Osteocyte (in vitro differentiated cells): ENCODE measurements at places on chromosomes 12 and 14. TPM values are rescaled to one million over a fixed set of nuclear protein-coding genes. Genes with fewer than 3 reads are reported as not detected.

GRCh38 chr12:29200586-29200985, 51.5 kb downstream of the FAR2 start:
- DNase-seq, result no peak

- DNase-seq, result no peak
Observed at GRCh38 chr12:66799551-66799950, 120.7 kb upstream of the GRIP1 start.

- DNase-seq, result no peak
Observed at GRCh38 chr14:92173668-92174067, 51.9 kb downstream of the CPSF2 start.

- no peak for DNase-seq
Observed at GRCh38 chr14:75167325-75167724, 9.1 kb downstream of the TMED10 start.

GRCh38 chr14:29453045-29453444, 474.6 kb downstream of the PRKD1 start:
- no peak for DNase-seq

- DNase-seq, result no peak
Observed at GRCh38 chr14:24880689-24881088, 169.3 kb downstream of the STXBP6 start.

DNA sequence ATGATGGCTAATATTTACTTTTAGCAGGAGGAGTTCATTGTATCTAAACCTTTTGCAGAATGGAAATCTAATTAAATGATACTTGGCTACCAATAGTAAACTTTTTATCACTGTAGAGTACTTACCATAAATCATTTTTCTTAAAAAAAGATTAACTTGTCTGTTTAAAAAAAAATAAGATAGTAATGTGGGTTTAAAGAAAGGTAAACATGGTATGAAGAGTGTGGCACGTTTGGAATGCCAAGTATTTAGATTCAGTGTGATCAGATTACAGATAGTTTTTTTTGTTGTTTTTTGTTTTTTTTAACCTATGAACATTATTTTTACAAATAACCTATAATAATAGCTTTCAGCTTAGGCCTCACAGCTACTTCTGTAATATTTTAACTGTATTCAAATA, 25.8 kb downstream of the KTN1 start:
- DNase-seq, result no peak

Gene RNASE8
- not detected in 2 replicates for total RNA-seq

DNA sequence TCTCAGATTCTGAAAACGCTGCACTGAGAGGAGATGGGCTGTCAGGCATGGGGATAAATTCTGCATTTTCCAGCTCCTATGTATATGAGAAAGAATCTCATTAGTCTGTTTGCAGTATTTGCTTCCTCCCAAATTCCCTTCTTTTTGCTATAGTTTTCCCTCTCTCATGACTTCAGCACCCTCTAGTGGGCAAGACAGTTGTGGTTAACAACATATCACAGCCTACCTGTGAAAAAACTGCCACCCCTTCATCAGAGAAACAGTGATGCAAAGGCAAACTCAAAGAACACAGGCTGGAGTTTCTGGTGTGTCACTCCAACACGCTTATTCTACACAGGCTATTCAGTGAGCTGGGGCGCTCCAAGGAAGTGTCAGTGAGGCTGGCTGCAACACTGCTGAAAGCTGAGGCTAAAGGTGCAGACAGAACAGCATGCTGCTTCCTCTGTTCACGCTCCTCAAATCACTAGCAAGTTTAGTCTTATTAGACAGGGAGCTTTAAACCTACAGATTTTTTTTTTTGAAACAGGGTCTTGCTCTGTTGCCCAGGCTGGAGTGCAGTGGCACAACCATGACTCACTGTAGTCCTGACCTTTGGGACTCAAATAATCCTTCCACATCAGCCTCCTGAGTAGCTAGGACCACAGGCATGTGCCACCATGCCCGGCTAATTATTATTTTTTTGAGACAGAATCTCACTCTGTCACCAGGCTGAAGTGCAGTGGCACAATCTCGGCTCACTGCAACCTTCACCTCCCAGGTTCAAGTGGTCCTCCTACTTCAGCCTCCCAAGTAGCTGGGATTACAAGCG, 19.3 kb downstream of the ZC2HC1C start:
- DNase-seq, result no peak

GRCh38 chr12:65318186-65318685, 39.8 kb downstream of the MSRB3 start:
- no peak for DNase-seq

GRCh38 chr14:103058164-103059055, 1.1 kb upstream of the CDC42BPB start:
- DNase-seq, result no peak

Gene DLGAP5
- 11.5 and 11.7 TPM in 2 replicates for total RNA-seq

DNA sequence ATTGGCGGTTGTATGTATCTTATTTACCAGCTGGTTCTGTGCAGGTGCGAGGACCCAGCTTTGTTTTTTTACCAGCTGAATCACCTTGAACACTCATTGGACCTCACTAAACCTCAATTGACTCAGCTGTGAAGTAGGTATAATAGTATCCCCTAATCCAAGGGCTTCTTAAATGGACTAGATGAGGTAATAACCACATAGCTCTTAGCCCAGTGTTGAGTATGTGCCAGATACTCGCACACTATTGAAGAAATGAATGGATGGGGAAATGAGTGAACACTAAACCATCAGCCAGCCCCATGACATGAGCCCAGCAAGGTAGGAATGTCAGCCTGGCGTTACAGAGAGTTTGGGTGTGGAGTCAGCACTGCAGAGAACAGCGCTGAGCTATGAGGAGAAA, 79.7 kb downstream of the RIMBP2 start:
- no peak for DNase-seq

DNA sequence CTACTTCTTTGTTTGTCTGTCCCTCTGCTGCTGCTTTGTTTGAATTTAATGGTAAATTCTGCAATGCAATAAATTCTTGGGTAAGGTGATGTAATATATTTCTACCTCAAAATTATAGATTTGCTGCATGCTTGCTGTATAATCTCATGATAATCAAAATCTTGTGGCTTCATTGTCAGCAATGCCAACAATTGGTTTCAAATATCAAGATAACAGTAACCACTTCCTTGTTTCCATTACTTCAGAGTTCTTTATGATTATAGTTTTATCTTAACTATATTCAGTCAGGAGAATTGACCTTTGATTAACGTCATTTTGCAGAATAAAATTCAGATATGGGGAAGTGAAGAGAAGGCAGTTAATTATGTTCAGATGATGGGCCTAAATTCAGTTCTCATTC, 30.2 kb upstream of the RNU6-8 start:
- no peak for DNase-seq
